ENCODE measurements at places on chromosomes 1 and 21.

GRCh38 chr21:36960676-36961284, 5.7 kb downstream of the HLCS start:
- DNase-seq = no peak

DNA sequence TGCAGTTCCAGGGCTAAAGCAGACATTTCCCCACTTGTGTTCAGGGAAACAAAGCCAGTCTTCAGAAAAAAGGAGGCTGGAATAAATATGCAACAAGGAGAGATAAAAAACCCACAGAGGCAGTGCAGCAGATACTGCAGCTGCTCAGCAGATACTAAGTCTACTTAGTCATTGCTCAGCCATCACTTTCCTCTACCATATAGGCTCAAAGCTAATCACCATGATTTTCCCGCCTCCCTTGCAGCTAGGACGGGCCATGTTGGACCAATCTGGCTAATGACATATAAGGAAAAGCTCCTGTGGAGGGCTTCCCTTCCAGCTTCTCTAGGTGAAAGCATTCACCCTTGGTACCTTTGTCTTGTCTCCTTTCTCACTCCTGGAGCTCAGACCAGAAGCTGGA, 10.0 kb upstream of the EFHD2 start:
- no peak for DNase-seq

GRCh38 chr1:247111259-247111699, 7.1 kb upstream of the ZNF669 start:
- no peak for DNase-seq

GRCh38 chr1:231781892-231782291, 155.3 kb downstream of the DISC1 start:
- peak; percentile 29 for DNase-seq

DNA sequence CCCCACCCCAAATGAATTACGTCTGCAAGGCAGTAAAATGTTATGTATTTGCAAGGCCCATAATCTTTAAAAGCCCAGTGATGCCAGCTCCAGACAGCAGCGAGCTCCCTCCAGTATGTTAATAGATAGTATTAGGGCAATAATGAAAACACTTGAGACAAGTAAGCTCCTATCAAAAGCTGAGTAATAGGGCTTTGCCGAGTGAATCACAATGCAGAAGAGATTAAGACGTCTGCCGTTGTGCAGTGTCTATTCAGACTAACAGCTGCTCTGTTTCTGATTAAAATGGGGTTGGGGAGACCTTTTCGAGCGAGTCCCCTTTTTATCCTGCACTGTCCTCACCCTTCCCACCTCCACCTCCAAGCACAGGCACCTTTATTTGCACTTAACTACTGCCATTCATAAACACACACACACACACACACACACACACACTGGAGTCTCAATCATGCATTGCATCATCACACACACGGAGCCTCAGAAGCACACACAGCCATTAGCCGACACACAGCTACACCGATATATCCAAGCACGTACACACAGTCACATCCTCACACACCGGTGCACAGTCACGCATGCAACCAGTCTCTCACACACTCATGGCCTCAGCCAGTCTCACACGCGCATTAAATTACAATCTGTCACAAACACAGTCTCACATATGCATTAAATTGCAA, 46.0 kb upstream of the FOXO6 start:
- DNase-seq = no peak

DNA sequence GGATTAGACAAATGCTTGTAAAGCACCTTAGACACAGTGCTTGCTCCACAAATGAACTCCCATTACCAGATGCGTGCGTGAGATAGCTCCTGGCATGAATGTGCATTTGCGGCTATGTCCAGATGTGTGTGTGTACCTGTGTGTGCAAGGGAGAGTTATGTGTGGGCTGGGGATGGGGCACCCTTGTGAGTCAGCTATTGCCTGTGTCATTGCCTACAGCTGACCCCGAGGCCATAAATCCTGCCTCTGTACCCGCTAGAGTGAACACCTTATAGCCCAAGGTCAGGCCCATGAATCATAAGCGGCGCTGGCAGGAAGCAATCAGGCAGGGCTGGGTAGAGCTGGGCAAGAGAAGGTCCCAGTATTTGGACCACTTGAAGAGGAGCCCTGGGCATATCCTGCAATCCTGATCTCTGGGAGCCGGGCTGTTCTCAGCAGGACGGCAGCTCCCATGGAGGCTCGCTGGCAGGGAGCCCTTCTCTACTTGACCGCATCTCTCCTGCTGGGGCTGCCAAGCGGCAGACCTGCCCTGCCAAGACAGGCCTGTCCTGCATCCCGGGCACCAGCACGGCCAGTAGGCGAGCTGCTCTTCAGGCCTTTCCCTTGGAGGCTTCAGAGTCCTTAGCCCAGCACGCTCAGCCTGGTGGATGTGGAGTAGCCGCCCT, 86.4 kb downstream of the TMEM53 start:
- no peak for DNase-seq

GRCh38 chr1:2267862-2268261, 39.7 kb downstream of the SKI start:
- no peak for DNase-seq

GRCh38 chr1:33036051-33036525, 595 bp downstream of the AK2 start:
- DNase-seq = peak; percentile 56

GRCh38 chr1:178278916-178279686, 185.2 kb downstream of the RASAL2 start:
- DNase-seq = no peak

DNA sequence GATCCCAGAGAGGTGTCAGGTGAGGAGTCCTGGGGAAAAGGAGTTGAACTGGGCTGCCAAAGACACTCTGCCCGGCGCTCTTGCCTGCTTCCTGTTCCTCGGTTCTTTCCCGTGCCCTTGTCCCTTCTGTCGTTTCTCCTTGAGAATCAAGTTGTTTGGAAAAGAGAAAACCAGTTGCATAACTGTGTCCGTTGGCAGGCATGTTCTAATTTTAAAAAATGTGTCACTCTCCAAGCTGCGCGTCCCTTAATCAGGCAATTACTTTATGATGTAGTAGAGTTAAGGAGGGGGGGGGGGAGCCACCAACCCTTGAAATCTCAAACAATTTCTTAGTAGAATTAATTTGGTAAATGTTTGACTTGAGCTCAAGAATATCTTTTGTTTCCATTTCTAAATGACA, 105.9 kb upstream of the IGSF21 start:
- no peak for DNase-seq

- no peak for DNase-seq
Observed at GRCh38 chr1:215032911-215033526, 49.5 kb upstream of the KCNK2 start.

DNA sequence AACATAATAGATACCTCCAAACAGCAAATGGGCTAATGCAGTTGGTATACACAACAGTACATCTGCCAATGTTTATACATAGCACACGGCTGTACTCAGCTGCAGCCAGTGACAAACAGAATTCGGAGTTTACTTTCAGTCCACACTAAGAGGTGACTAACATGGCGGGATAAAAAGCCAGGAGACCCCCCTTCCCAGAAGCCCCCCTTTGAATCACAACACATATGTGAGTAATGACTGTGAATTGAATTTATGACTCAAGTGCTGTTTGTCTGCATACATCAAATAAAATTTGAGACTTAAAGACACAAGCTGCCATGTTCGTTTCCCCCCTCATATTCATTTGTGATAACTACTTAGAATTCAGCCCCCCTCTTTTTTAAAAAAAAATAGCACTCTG, 113.2 kb downstream of the RUNX1 start:
- no peak for DNase-seq

DNA sequence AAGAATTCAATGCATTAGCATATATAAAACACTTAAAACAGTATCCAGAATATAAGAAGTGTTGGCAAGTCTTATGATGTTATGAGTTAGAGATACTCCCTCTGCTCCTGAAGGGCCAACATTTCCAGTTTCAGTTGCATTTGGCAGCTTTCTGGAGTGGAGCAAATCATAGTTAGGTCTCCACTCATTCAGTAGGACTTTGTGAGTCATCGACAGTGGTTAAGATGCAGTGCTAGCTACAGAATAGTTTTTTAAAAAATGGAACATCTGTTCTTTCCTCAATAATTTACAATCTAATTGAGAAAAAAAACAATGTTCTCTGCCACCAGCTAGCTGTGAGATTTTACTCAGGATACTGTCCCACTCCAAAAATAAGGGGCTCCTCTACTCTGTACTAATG, 389.1 kb downstream of the HLX start:
- no peak for DNase-seq

GRCh38 chr1:206489980-206490770, 17.2 kb upstream of the RASSF5 start:
- peak; percentile 80 for DNase-seq

DNA sequence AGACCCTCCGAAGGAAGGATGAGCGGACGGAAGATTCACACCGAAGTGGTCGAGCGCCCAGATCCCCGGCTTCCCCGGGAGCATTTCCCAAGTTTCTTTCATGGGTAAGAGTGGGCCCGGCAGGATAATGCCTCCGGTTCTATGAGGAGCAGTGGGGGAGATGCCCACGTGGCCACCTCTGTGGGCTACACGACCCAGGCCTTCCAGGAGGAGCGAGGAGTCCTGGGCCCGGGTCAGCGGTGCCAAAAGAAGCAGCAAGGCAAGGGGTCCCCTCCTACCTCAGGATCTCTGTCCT, 7.9 kb upstream of the NBPF11 start:
- no peak for DNase-seq

DNA sequence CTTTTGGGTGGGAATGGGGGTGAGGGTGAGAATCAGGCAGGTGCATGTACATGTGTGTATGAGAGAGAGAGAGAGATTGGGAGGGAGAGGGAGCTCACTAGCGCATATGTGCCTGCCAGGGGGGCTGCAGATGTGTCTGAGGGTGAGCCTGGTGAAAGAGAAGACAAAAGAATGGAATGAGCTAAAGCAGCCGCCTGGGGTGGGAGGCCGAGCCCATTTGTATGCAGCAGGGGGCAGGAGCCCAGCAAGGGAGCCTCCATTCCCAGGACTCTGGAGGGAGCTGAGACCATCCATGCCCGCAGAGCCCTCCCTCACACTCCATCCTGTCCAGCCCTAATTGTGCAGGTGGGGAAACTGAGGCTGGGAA, 95.0 kb downstream of the EPHB2 start:
- DNase-seq = no peak

DNA sequence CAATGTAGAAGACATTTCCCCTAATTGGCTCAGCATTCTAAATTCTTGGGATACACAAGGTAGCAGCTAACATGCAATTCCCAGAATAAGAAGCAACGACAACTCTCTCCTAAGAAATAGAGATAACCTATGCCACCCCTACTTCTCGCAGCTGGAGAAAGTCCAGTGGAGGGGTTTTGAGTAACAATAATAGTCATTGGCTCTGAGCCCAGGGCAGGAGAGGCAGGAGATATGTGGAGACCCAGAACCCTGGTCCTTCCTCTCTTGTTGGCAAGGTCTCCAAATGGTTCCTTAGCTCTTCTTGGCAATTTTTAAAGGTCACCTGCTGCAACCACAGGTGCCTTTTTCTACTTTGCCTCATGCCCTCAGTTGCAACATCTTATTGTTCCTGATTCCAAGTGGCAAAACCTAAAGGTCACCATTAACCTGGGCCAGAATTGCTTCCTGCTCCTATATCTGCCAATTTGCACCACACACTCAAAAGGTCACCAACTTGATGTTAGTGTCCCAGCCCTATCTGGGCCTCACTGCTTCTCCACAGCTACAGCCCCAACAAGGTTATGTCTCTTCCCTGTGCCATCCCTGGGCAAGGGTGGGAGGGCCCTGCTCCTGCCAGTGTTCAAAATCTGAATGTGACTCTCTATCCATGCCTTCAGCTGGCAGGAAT, 36.7 kb downstream of the TBX15 start:
- no peak for DNase-seq

- DNase-seq = no peak
Observed at GRCh38 chr1:21123287-21123948, 53.3 kb downstream of the EIF4G3 start.

GRCh38 chr1:170592591-170593111, 60.7 kb downstream of the GORAB start:
- no peak for DNase-seq

DNA sequence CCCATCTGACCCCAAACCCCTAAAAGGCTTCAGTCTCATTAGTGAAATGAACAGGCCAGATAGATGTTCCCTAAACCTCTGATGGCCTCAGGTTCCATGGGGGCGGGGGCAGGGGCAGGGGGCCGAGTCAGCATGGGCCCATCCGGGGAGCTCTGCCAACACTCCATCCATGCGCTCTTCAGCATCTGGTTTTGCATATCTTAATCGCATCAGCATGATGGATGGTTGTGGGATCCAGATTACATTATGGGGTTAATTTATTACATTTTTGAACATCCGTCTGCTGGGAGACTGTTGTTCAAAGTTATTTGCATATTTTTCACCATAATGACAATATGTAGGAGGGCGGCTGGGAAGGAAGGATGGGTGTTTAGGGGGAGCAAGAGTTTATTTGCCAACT, 3.1 kb upstream of the MAD2L2 start:
- no peak for DNase-seq

DNA sequence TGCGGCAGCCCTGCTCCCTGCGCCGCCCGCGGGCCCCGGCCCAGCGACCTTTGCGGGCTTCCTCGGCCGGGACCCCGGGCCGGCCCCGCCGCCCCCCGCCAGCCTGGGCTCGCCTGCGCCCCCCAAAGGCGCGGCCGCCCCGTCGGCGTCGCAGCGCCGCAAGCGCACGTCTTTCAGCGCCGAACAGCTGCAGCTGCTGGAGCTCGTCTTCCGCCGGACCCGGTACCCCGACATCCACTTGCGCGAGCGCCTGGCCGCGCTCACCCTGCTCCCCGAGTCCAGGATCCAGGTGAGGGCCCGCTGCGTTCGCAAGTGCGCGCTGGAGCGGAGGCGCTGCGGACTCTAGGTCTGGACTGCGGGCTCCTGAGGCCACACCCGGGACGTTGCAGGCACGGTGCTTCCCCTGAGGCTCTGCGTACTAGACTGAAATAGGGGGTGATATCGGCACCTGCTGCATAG, 351 bp downstream of the MIXL1 start:
- DNase-seq = peak; percentile 30

GRCh38 chr1:201488830-201489589, 17.9 kb downstream of the CSRP1 start:
- DNase-seq = peak; percentile 24

DNA sequence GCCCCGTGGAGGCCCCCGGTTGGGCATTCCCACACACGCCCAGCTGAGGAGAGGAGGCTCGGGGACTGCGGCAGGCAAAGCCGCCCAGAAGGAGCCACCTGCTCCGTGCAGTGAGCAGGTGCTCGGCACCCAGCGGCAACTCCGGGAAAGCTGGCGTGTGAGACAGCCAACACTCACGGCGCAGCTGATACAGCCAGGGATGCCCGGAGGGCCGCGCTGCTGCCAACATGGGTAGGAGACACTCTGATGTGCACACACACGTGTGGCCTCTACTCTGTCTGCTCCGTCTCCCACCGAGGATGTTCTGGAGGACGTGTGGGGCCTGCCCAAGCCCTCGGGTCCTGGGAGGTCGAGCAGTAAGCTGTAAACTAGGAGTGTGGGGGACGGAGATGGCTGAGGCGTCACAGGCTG, 12.9 kb downstream of the MORN1 start:
- DNase-seq = no peak

DNA sequence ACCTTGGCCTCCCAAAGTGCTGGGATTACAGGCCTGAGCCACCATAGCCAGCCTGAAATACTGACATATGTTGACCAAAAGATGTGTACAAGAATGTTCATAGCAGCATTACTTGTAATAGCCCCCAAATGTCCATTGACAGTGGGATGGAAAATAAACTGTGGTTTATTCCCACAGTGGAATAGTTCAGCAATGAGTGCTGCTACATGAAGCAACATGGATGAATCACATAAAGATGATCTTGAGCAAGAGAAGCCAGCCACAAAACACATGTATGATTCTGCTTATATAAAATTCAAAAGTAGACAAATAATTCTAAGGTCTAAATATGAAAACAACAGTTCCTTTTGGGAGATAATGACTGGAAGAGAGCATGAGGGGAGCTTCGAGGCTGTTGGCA, 9.1 kb upstream of the CREG1 start:
- DNase-seq = no peak
